Psoas muscle (tissue), 8 donors: ENCODE measurements at places on chromosomes 16 and 17. TPM values are rescaled to one million over a fixed set of nuclear protein-coding genes. Genes with fewer than 3 reads are reported as not detected.

GRCh38 chr17:13825526-13826040 lies 223.9 kb upstream of the HS3ST3A1 start:
- H3K27me3 ChIP-seq, result no peaks in the 10 kb centered on the region
- no peak overlapping the region for H3K27ac ChIP-seq
- no peaks in the 10 kb centered on the region for H3K36me3 ChIP-seq

DNA sequence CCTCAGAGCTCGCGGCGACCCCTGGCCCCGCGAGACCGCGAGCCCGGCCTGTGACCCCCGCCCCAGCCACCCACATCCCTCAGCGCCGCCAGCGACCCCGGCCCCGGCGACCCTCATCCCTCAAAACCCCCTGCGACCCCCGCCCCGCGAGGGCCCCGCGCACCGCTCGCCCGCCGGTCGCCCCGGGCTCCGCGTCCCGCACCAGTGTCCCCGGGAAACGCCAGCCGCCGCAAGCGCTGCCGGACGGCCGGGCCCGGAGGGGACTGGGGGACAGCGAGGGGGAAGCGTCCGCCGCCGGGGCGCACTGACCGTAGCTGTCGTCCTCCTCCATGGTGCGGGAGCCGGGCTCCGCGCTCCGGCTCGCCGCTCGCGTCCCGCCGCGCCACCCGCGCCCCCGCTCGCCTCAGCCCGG lies at the start of gene CYTH1:
TSS of gene CYTH1 (minus strand) at position 381 of the 412 bp plus-strand sequence. CDS start at position 331, 50 bp downstream.
- H3K36me3 ChIP-seq, result no peaks in the 10 kb centered on the region
- peaks cover 17% of the 10 kb centered on the region for H3K4me1 ChIP-seq
- H3K27ac ChIP-seq, result peak within 1 kb of the TSS; percentile 95
- peak within 1 kb of the TSS; percentile 95 for H3K4me3 ChIP-seq

- no peak overlapping the region for H3K27ac ChIP-seq
- H3K4me3 ChIP-seq, result no peak overlapping the region
- no peaks in the 10 kb centered on the region for H3K4me1 ChIP-seq
- DNase-seq, result no peak
- H3K27me3 ChIP-seq, result no peaks in the 10 kb centered on the region
Observed at GRCh38 chr16:63422715-63423114, 1386.5 kb upstream of the CDH8 start.

DNA sequence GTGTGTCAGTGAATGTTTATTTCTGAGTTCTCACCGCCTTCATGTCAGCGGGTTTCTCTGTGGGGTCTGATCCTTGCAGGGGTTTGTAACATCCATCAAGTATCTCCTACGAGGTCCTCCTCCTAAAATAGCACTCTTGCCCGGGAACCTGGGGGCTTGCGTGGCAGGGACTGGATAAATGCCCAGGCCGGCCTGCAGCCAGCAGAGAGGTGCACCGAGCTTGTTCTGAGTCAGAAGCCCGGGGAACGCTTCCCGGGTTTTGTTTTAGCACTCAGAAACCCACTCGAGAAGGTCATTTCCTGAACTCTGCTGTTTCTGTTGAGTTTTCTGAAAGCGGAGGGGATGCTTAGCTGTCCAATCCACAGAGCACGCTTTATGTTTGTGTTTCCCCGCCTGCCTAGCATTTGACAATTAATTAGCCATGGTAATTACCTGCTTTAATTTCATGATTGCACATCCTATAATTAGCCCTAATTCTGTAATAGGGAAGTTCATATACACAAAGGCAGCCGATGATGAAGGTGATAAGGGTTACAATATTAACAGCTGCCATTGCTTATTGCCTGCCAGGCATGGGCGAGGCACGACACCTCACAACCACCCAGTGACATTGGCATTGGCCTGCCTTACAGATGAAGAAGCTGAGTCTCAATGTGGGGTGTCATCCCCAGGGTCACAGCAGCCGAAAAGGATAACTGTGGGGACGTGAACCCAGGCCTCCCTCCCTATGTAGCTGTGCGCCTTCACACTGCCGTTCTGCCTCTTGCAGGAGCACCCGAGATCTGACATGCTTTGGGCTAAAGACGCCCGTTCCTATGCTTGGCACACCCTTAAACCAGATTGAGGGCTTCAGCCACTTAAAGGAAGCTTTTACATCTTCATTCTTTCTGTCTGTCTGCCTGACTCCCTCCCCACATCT lies 333.1 kb downstream of the CPPED1 start:
- peak; percentile 71 for DNase-seq
- H3K27ac ChIP-seq, result no peak overlapping the region
- no peaks in the 10 kb centered on the region for H3K36me3 ChIP-seq
- peaks cover 5% of the 10 kb centered on the region for H3K4me1 ChIP-seq

GRCh38 chr17:20271011-20271610 lies 196.2 kb downstream of the LGALS9B start:
- H3K27me3 ChIP-seq, result no peaks in the 10 kb centered on the region
- H3K36me3 ChIP-seq, result no peaks in the 10 kb centered on the region
- H3K4me1 ChIP-seq, result no peaks in the 10 kb centered on the region
- H3K4me3 ChIP-seq, result no peak overlapping the region
- DNase-seq, result no peak
- no peak overlapping the region for H3K27ac ChIP-seq

DNA sequence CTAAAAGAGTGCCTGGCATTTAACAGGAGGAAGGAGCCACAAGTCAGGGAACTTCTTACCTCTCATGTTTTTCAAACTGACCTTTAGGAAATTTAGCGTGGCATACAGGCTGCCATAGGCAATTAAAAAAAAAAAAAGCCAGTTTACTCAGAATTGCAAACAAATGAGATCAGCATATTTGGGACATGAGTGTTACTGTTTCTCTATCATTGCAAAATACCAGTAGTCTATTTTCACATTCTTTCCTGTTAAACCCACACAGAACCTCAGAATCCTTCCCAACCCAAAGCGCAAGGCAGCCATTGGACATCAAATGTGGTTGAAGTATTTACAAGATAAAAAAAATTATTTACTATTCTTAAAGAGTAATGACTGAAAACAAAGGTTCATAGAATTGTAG lies 366.4 kb upstream of the DYNLRB2 start:
- no peak overlapping the region for H3K27ac ChIP-seq
- no peaks in the 10 kb centered on the region for H3K4me1 ChIP-seq
- H3K27me3 ChIP-seq, result peaks cover 4% of the 10 kb centered on the region
- H3K36me3 ChIP-seq, result no peaks in the 10 kb centered on the region

DNA sequence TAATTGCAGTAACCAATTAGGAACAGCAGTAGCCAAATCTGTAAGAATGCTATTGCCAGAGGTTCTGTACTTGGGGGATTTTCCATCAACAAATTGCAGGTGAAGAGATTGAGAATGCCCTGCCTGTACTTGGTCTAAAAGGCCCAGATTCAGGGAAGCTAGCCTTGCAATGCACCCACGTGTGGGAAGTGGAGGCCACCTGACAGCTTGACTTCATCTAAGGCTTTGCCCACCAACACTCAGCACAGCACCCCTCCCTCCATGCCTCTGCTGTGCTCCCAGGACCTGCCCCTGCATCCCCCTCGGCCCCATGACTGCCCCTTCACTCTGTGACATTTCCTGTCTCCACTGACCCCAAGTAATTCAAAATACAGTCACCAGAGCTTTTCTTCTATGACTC lies 79.1 kb upstream of the CDH5 start:
- no peaks in the 10 kb centered on the region for H3K36me3 ChIP-seq
- no peaks in the 10 kb centered on the region for H3K27me3 ChIP-seq
- no peak overlapping the region for H3K27ac ChIP-seq

- H3K27me3 ChIP-seq, result no peaks in the 10 kb centered on the region
- no peak overlapping the region for H3K27ac ChIP-seq
- no peak for DNase-seq
- peaks cover 23% of the 10 kb centered on the region for H3K4me1 ChIP-seq
Observed at GRCh38 chr16:74591876-74592650, 14.9 kb downstream of the GLG1 start.

LPCAT2 gene
- total RNA-seq, result 2.1 TPM

CDH16 gene
- total RNA-seq, result 0.53 TPM

WFIKKN2 gene
- total RNA-seq, result 0.25 TPM

TEX19 gene
- total RNA-seq, result 0.24 TPM

SARM1 gene
- 2.0 TPM for total RNA-seq

FZD2 gene
- 0.28 TPM for total RNA-seq
